SHP77 (cell line): ENCODE measurements at places on chromosomes 7 and 10.

- no peak for DNase-seq
These were observed 109.2 kb downstream of the EPC1 start for GRCh38 chr10:32237644-32238345.

DNA sequence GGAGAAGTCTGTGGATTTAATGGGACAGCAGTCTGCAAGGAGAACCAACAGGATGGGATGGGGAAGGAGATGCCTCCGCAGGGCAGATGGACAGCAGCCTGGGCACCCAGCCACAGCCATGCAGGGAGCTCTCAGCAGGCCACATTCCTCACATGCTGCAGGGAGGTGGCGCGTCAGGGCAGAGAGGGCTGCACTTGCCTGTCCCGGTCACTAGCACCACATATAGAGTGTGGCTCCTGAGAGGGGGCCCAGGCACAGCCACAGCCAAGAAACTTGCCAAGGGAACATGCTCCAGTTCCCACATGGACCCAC lies 86.8 kb upstream of the ZMIZ1 start:
- no peak for DNase-seq

GRCh38 chr7:120412139-120413050 lies 139.4 kb downstream of the KCND2 start:
- DNase-seq = no peak

DNA sequence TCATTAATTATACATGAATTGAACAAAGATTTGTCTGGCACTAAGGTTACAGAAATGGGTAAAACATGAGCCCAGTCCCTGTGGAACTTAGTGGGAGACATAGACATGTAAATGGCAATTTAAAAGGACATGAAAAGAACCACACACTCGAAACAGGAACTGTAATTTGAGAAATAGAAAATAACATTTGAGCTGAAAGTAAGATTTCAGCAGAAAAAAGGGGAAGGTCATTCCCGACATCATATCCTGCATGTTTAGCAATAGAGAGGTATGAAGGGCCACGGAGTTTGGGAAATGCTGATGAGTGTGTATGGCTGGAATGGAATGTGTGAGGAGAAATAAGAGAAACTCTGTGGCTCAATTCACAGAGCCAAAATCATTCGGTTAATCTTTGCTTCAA lies 175.4 kb upstream of the AHR start:
- no peak for DNase-seq
